Mononuclear cell (primary cell): ENCODE measurements at places on chromosomes 7 and 10. TPM values are rescaled to one million over a fixed set of nuclear protein-coding genes. Genes with fewer than 3 reads are reported as not detected.

Gene FGL2
- total RNA-seq, result 37.4 TPM

Gene WEE2
- 0.31 TPM for total RNA-seq

Gene UPK3B
- total RNA-seq, result 0.52 TPM

Gene PLEKHS1
- total RNA-seq, result 0.21 TPM

Gene ATP6V0E2
- total RNA-seq, result 30.0 TPM

Gene RELN
- under 0.01 TPM for total RNA-seq

Gene CPVL
- 132 TPM for total RNA-seq

Gene RFC2
- total RNA-seq, result 11.3 TPM

Gene TMEM26
- not detected for total RNA-seq

Gene ACSL5
- 13.3 TPM for total RNA-seq

Gene STOX1
- 0.21 TPM for total RNA-seq

Gene PON2
- 7.6 TPM for total RNA-seq

Gene MAT1A
- total RNA-seq, result not detected

Gene CUZD1
- total RNA-seq, result 0.42 TPM

Gene UTF1
- total RNA-seq, result not detected

Gene MICALL2
- 2.7 TPM for total RNA-seq

Gene SFXN4
- total RNA-seq, result 7.5 TPM

Gene GNAI1
- total RNA-seq, result 0.73 TPM

Gene BMI1
- 67.4 TPM for total RNA-seq

Gene ZNF804B
- total RNA-seq, result not detected

Gene IL6
- 36.0 TPM for total RNA-seq

Gene ABCB8
- 21.5 TPM for total RNA-seq

Gene NCF1
- 23.0 TPM for total RNA-seq

Gene SPDYE16
- 0.10 TPM for total RNA-seq
